ENCODE measurements at places on chromosomes 13 and 19. TPM values are rescaled to one million over a fixed set of nuclear protein-coding genes. Genes with fewer than 3 reads are reported as not detected.

The FXYD5 gene
- total RNA-seq = 92.9 TPM

The FOSB gene
- 3.7 TPM for total RNA-seq

The GEMIN7 gene
- total RNA-seq = 8.8 TPM

The ZNF540 gene
- 8.3 TPM for total RNA-seq

The MRPL34 gene
- total RNA-seq = 55.0 TPM

The NANOS3 gene
- 1.4 TPM for total RNA-seq

The PRSS57 gene
- not detected for total RNA-seq

The SCEL gene
- 0.09 TPM for total RNA-seq

The ZNF723 gene
- total RNA-seq = not detected

The KASH5 gene
- total RNA-seq = not detected

The KLK5 gene
- not detected for total RNA-seq

The SPC24 gene
- 1.3 TPM for total RNA-seq

The CLEC17A gene
- 0.76 TPM for total RNA-seq

The ZNF560 gene
- total RNA-seq = not detected

The SOX21 gene
- total RNA-seq = not detected

The MAB21L1 gene
- total RNA-seq = 1.5 TPM

The CHAF1A gene
- 8.0 TPM for total RNA-seq

All from sciatic nerve (tissue), 2 donors.